ENCODE measurements at places on chromosomes 5 and 9. TPM values are rescaled to one million over a fixed set of nuclear protein-coding genes. Genes with fewer than 3 reads are reported as not detected.
A peak's percentile ranks its signal among the peaks of the same experiment; 100 is the strongest.

DNA sequence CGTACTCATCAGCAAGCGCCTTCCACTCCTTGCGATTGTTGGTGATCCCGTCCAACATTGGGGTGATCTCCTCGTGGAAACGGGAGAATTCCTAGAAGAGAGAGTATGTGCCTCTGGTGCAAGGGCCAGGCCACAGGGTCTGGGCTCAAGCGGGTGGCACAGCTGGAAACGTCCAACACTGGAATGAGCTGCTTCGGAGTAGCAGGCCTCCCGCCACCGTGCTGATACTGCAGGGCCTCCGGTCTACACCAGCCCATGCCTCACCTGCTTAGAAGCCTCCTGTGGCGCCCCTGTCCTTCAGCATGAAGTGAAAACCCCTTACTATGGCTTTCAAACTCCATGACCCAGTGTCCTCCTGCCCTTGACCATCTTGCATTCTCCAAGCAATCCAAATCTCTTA, 81.4 kb downstream of the PDE6A start:
- DNase-seq, result no peak

GRCh38 chr5:14676320-14676719, 11.8 kb downstream of the OTULIN start:
- peak; percentile 69 for DNase-seq

NTRK2 gene
- total RNA-seq, result 37.9 TPM

DNA sequence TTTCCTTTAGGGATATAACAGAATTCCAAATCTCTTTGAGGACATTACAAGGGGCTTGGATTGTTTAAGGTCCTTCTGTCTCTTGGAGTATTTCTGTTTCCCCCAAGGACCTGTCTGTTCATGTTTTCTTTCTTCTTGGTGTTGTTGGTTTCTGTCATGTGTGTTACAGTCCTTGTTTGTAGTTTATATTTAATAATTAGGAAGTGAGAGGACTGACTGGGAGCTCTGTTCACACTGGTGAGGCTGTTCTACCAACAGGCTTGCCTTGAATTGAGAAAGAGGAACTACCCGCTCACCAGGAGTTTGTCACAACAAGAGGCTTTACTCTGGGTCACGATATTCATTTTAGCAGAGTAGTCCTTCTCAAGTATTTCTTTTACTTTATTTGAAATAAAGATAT, 119.2 kb upstream of the SV2C start:
- DNase-seq, result no peak

DNA sequence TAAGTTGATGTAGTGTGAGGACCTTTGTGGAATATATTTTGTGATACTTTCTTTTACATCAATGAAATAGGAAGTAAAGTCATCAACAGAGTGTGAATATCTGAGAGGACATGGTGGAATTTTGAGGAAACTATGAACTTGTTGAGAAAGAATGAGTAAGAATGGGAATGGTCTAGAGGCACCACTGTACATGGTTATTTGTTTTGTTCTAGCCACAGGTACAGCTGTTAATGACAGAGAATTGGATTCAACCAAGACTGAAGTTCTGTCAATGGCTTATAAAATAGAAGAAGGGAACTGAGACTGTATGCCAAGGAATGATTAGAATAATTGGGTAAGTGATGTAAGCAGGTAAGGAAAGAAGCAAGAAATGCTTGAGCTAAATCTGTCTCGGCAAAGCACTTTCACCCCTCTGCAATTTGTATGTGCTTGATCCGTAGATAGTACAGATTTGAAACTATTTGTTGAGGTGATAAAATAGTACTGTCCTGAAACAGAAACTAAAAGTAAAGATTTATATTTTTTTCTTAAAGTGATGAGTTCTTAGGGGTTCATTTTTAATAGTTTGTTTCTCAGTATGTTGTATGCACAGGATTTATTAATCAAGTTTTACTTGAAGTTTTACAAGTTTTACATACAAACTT, 468.8 kb upstream of the SMC2 start:
- no peak for DNase-seq

- no peak for DNase-seq
Observed at GRCh38 chr9:98887918-98888510, 55.7 kb upstream of the COL15A1 start.

DNA sequence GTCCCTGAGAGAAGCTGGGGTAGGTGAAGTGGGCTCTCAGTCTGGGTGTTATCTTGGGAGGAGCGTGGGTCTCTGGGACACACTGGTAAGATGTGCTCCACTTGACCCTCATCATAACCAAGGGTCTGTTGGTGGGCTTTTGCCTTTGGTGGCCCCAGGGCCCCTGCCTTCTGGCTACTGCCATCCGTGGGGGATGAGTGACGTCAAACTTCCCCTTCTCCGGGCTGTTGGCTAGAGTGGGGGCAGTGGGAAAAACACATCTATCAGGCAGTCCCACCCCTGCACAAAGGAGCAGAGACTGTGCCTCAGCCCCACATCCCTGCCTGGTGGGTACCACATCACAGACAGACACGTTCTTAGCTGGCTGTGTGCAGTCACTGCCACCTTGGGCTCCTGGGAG, 35.1 kb downstream of the GADD45G start:
- no peak for DNase-seq

- DNase-seq, result no peak
Observed at GRCh38 chr5:14178671-14179211, 35.6 kb downstream of the TRIO start.

- DNase-seq, result no peak
Observed at GRCh38 chr5:137563301-137563645, 64.1 kb upstream of the SPOCK1 start.

GRCh38 chr5:115840873-115841272, 492 bp downstream of the ATG12 start:
- no peak for DNase-seq

PAEP gene
- total RNA-seq, result not detected

DNA sequence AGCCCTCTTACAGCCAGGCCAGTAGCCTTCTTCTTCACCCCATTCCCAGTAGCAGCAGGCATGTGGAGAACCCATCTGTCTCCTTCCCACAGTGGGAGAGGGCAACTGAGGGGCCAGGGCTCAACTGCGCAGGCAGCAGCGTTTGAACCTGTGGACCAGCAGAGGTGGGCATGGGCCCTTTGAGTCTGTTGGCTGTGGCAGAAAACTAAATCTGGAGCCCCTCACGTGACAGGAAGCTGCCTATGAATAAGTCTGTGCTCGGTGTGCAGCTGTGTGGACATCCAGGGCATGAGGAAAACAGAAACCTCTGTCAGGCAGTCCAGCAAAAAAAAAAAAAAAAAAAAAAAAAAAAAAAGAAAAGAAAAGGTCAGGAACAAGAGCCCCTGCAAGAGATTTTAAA, 189.2 kb upstream of the NR3C1 start:
- DNase-seq, result no peak

GRCh38 chr5:51806677-51807076, 423.4 kb downstream of the ISL1 start:
- DNase-seq, result no peak

SLC2A6 gene
- total RNA-seq, result 3.0 TPM

NUTM2G gene
- total RNA-seq, result not detected

GRCh38 chr9:95126739-95127138, 190.8 kb downstream of the FANCC start:
- no peak for DNase-seq

GRCh38 chr5:10892147-10892910, 131.3 kb upstream of the DAP start:
- peak; percentile 17 for DNase-seq

DNA sequence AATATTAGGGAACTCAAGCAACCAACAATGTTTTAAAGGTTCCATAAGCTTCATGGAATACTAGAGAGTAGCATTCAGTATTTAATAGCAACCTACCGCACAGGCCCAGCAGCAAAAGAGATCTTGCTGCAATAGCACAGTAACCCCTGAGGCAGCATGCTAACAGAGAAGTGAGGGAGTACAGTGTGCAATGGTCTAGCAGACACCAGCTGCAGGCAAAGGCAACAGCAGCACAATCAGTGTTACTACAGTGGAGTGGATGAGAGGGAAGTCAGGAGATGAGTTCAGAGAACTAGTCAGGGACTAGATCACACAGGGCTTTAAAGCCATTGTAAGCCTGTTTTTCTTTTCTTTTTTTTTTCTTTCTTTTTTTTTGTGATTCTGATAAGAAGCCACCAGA, 2.8 kb downstream of the TICAM2 start:
- peak; percentile 41 for DNase-seq

WNK2 gene
- total RNA-seq, result 173 TPM

GRCh38 chr9:2286825-2287455, 271.8 kb downstream of the SMARCA2 start:
- no peak for DNase-seq

PCDHB5 gene
- total RNA-seq, result 10.6 TPM

P4HA2 gene
- total RNA-seq, result 32.3 TPM

DNA sequence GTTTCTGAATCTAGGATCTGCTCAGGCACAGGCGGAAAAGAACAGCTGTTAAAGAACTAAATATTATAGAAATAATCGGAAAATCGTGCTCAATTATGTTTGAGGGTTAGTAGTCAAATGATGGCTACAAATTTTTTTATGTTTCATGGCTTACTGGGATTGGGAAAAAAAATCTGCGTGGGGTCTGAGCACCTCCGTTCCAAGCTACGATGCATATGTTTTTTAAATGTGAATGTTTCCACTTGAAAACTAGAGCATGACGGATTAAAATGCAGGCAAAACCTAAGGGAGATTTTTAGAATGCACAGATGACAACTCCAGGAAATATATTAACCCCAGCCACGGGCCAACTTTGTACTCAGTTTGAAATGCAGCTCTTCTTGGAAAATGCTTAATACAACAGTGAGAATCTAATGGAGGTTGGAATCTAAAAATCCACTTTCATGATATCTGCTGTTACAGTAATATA, 5.3 kb downstream of the OTP start:
- no peak for DNase-seq

- DNase-seq, result no peak
Observed at GRCh38 chr5:180908998-180909731, 10.2 kb downstream of the BTNL8 start.

DNA sequence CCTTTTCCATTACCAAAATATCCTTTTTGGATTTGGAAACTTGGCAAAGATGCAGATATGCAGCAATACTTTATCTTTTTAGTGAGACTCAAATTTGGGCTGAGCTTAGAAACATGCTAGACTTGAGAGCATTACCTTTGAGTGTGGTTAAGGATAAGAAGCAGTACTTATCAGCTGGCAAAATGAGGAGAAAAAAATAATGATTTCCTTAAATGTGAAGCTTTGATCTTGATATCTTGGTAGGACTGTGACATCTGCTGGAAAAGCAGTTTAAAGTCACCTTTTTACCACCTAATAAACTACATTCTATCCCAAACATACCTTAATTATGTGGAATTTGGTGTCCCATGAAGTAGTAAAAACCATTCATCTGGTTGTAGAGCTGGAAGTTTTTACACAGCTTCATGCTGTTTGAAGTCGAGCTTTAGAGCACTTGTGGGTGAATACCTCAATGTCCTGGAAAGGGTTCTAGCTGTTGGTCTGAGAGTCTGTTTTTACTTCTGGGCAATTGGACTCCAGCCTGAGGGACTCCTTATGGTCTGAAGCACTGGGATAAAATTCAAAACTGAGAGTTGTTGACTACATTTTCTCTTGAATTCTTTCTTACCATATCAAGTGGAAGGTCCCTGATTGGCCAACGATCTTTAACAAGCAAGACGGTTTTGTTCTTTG, 53.4 kb downstream of the LRRC70 start:
- DNase-seq, result no peak

SLCO6A1 gene
- not detected for total RNA-seq

- DNase-seq, result no peak
Observed at GRCh38 chr5:114430532-114430931, 68.7 kb downstream of the KCNN2 start.

CNTNAP3 gene
- total RNA-seq, result 14.2 TPM

DNA sequence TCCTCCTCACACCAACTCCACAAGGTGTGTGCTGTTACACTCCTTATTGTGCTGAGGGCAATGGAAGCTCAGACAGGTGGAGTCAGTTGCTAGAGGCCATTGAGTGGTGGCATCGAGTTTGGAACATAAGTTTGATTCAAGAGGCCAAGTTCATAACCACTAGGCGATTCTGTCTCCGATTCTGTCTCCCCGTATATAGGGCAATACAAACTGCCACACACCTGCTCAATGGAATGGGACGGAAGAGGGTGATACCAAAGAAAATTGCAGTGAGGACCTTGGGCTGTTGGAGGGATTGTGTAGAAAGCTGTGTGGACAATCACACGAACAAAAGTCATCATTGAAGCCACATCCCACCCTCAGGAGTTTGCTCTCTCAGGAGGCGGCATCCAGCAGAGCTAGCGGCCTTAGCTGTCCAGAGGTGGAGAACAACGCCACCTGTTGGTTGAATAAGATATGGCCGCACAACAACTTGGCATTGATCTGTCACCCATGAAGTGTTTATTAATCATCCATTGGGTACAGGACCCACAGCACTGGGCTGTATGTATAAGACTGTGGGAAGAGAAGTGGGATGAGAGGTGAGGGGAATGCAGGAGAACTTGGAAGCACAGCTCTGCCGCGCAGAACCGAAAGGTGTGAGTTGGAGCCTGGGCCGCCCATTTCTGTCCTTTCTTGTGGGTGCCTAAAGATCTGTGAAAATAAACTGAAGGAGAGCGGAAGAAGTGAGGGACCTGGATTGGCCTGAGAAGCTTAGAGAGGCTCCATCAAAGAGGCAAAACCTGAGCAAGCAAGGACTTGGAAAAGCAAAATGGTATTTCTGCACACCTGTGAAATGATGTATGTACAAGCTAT, 16.1 kb upstream of the NEUROG1 start:
- peak; percentile 67 for DNase-seq

MED22 gene
- total RNA-seq, result 16.3 TPM

GRCh38 chr9:136355616-136356557, 7.7 kb downstream of the DNLZ start:
- no peak for DNase-seq

FAM169A gene
- 2.0 TPM for total RNA-seq

GRCh38 chr9:131611586-131612315, 66.4 kb downstream of the PRRT1B start:
- no peak for DNase-seq

- DNase-seq, result no peak
Observed at GRCh38 chr5:95760273-95761191, 29.4 kb downstream of the RHOBTB3 start.

CD180 gene
- not detected for total RNA-seq

DNA sequence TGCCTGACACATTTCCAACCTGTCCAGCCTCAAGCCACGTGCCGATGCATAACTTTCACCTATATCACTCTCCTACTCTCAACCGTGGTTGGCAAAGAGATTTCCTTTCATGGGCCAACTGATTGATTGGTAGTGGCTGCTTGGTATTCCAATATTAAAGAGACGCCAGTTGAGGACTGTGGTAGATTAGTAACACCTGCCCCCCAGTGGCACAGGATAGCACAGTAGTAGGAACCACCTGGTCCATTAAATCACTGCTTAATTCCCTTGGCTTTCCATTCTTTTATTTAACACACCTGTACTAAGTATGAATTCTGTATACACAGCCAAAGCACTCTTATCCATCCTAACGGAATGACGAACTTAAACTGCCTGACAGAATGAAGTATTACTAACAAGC, 19.1 kb upstream of the FOXB2 start:
- DNase-seq, result no peak

GRCh38 chr9:87392086-87392485, 105.6 kb upstream of the DAPK1 start:
- DNase-seq, result no peak

GRCh38 chr5:179301796-179302195, 43.5 kb downstream of the ADAMTS2 start:
- DNase-seq, result no peak

All from body of pancreas (tissue), 4 donors.